Iris pigment epithelial cell (primary cell): ENCODE measurements at places on chromosomes 16 and 17.

DNA sequence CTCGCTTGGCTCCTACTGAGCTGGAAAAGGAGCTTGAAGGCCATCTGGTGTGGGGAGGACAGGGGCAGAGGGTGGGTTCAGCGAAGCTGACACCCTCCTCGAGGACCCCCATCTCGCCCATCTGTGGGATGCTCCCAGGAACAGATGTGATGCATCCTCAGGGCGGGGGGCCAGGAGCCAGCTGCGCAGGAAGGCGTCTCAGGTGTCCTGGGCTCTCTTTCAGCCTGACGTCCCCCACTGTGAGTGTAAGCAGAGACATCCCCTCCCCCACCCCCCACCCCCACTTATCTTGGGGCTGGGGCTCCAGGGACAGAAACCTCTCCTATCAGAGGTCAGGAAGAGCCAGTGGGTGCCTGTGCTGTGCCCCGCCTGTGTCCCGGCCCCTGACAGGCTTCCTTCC is 16.2 kb downstream of the KIF19 start:
- no peak for DNase-seq

GRCh38 chr17:58271216-58271931 is 9.4 kb downstream of the MPO start:
- DNase-seq: no peak

DNA sequence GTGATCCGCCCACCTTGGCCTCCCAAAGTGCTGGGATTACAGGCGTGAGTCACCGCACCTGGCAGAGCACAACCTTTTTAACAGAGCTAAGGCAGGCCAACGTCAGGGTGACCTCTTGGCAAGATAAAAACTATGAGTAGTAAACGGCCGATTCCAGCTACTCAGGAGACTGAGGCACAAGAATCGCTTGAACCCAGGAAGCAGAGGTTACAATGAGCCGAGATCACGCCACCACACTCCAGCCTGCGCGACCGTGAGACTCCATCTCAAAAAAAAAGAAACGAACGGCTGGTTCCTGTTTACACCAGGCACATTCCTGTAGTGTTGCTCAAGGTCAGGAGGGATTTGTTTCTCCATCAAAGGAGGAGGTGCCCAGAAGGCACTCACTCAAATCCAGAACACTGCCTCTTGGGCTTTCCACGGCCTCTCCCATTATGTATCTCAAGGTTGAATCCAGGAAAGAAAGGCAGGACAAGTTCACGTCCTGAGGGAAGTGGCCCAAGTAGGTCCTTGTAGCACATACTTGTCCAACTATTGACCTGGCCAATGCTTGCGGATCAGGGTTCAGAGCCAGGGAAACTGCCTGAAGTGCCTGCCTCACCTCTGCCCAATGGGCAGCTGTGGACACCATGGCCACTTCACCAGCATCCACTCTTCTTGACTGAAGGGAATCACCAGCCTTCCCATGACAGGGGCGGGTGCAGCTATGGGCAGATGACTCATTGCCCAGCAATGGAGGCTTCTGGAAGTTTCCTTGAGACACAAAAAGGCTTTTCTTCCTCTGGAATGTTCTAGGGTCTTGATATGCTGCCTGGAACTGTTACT is 13.5 kb downstream of the KNOP1 start:
- peak; percentile 95 for DNase-seq

DNA sequence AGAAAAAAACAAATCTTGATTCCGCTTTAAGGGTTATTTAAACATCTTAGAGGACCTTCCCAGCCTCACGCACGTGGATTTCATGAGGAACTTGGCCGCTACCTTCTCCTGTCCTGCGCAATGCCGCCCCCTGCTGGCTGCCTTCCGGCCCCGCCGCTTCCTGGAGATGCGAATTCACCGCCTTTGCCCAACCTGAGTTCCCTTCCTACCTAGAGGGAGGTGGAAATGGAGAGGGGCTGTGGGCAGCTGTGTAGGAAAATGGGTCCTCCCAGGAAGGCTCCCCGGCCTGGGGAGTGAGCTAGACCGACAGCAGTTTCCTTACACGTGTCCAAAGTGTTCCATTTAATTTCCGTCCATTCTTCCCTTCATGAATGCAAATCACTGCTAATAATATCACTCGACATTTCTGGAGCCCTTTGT is 1.0 kb upstream of the ABCC12 start:
- peak; percentile 81 for DNase-seq

DNA sequence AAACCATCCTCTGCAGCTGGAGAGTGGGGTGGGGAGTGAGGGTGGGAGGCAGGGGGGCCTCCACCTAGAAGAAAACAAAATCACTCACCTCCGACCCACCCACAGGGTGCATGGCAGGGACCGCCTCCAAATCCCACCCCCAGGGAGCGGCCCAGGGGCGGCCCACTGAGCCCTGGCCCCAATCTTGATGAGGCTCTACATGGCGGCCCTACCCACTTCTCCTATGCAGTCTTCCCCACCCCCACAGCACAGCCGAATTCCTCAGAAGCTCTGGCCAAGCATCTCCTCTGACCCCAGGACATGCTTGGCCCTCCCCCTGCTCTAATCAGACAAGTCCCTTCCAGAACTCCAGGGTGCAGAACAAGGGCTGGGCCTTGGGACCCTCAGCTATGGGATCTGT is 18.2 kb upstream of the FASN start:
- DNase-seq: no peak

GRCh38 chr16:2751577-2752034 is 832 bp upstream of the SRRM2 start:
- DNase-seq: no peak

DNA sequence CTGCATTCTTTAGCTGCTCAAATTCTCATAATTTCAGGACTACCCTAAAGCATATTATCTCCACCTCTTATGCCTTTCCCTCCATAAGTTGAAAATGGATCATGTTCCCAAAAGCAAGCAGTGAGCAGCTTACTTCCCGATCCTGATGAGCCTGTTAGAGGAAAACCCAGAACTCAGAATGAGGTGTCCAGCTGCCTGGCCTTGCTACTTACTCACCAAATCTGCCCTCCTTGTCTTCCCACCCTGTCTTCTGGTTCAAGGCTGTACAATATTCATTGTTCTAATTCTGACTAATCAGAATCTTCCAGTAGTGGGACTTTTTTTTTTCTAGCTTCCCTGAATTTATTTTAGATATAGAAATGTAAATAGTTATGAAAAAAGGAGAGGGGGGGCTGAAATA is 10.8 kb downstream of the LYRM1 start:
- DNase-seq: peak; percentile 49

GRCh38 chr17:5780476-5780875 is 196.2 kb upstream of the NLRP1 start:
- DNase-seq: peak; percentile 79

DNA sequence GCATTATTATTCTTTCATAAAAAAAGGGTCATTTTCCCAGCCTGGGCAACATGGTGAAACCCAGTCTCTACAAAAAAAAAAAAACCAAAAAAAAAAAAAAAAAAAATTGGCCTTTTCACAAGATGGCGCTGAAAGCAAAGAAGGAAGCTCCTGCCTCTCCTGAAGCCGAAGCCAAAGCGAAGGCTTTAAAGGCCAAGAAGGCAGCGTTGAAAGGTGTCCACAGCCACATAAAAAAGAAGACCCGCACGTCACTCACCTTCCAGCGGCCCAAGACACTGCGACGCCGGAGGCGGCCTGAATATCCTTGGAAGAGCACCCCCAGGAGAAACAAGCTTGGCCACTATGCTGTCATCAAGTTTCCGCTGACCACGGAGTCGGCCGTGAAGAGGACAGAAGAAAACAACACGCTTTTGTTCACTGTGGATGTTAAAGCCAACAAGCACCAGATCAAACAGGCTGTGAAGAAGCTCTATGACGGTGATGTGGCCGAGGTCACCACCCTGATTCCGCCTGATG is 4.9 kb upstream of the PGAP6 start:
- DNase-seq: no peak

DNA sequence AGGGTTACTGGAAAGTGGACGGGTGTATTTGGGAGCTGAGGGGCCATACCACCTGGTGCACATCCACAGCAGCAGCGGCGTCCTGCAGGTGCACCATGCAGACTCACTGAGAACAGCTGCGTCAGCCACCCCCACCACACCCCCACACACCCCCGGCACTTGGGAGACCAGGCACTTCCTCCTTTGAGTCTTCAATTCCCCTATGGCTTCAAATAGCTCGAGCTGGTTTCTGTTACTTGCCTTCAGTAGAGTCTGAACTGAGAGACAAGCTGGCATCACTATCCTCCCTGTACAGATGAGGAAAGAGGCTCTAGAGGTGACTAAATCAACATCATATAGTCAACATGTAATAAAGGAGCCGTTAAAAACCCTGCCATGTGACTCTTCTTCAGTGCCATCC is 15.4 kb downstream of the CUEDC1 start:
- DNase-seq: no peak

DNA sequence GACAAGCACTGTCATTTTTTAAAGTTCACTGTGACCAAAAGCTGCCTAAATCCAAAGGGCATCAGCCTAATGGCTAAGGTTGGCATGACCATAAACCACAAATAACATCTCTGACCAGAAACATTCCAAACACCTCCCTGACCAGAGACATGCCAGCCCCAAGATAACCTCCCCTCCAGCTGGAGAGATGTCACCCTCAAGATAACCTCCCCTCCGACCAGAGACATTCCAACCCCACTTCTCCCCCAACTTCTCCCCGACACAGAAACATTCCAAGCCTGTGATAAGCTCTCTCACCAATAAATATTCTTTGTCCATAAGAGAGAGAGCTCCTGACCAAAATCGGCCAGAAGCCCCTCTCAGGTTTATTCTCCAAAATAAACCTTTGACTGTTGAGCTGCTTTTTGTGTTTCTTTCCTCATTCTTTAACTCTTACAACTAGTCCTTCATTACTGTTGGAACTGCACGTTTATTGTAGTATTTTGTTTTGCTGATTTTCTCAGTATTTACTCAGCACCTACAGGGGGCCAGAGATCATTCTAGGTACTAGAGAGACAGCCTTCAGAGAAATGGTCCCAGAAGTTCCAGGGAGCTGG is 325.6 kb downstream of the SLC39A11 start:
- peak; percentile 9 for DNase-seq

GRCh38 chr16:30711712-30712111 is 12.7 kb downstream of the SRCAP start:
- DNase-seq: no peak

DNA sequence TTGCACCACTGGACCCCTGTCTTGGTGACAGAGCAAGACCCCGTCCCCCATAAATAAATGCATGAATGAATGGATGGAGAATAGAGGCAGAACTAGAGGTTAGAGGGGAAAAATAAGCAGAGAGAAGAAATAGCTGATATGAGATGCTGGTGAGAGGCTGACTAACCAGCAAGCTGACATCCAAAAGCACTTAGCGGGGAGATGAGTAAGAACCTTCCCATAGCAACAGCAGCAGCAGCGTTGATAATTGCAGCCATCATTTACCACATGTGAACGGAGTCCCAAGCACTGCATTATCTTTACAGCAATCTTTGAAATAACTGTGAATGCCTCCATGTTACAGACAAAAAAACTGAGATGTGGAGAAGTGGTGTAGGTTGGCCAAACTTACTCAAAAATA is 777.3 kb upstream of the EEF2KMT start:
- DNase-seq: no peak

GRCh38 chr16:399340-400019 is 2.2 kb upstream of the DECR2 start:
- DNase-seq: no peak

DNA sequence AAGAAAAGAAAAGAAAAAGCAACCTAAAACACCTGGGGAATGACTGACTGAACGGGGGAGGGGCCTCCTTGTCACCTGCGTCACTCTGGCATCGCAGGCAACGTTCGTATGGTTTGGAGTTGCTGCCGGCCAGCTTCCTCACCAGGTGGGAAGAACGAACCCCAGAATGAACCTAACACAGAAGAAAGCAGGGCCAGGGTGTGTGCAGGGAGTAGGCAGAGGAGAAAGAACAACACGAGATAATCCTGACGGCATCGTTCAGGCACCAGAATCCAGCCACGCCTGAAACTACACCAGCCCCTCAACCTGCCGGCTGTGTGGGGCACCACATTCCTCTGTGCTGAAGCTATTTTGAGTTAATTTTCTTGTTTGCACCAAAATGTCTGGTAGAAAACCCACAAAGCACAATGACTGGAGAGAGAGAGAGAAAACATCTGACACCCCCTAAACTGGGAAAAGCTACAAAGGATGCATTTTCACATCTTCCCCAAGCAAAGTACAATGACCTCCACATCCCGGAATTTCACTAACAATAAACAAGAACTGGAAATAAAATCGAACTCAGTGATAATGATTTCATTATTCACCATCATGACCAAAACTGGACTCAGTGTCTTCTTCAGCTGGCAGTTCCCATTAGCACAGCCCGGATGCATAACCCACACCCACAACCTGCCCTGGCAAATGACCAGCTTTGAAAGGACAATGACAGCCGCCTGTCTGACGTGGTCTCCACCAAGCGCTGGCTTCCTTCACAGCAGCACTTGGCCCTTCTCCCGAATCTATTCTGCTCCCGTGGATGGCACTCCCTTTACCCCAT is 23.6 kb downstream of the RAB40B start:
- DNase-seq: no peak

- DNase-seq: no peak
Observed at GRCh38 chr16:86073103-86073625, 174.2 kb downstream of the IRF8 start.

DNA sequence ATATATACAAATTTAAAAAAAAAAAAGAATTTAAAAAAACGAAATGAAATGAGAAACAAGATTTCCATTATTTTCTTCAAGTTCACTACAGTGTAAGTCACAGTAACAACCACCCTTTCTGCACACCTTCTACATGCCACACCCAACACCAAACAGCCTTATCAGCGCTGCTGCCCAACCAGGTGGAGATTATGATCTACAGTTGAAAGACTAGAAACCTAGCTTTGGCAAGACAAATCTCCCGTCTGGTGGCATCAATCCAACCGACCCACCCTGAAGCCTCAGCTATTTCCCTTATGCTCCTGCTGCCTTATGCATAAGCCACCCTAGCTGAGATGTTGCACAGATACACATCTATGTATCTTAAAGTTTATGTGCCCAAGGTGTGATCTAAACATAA is 60.8 kb downstream of the PARN start:
- no peak for DNase-seq

GRCh38 chr17:1601571-1601970 is 27.1 kb downstream of the SLC43A2 start:
- DNase-seq: no peak

DNA sequence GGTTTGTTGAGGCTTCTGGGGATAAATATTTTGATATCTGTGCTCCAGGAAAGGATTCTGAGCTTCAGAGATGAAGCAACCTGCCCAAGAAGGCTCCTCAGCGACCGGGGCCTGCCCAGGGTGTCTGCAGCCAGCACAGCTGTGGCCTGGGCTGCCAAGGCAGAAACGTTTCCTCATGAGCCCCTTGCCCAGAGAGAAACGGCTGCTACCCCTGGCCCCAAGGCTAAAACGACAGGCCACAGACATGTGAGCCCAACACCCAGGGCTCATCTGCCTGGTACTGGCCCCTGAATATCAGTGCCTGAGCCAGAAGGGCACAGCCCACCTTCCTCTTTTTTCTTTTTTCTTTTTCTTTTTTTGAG is 45.4 kb upstream of the RASD1 start:
- no peak for DNase-seq

DNA sequence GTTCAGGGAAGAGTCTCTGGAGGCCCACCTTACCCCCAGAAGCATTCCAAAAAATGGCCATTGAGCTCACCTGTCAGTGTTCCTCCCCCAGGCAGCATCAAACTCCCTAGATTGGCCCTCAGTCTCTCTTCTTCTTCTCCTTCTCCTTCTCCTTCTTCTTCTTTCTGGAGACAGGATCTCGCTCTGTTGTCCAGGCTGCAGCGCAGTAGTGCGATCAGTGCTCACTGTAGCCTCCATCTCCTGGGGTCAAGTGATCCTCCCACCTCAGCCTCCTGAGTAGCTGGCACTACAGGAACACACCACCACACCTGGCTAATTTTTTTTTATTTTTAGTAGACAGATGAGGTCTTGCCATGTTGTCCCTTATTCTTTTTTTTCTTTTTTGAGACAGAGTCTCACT is 16.4 kb upstream of the WNT3 start:
- DNase-seq: no peak
